ENCODE measurements at places on chromosomes 6 and 20.

DNA sequence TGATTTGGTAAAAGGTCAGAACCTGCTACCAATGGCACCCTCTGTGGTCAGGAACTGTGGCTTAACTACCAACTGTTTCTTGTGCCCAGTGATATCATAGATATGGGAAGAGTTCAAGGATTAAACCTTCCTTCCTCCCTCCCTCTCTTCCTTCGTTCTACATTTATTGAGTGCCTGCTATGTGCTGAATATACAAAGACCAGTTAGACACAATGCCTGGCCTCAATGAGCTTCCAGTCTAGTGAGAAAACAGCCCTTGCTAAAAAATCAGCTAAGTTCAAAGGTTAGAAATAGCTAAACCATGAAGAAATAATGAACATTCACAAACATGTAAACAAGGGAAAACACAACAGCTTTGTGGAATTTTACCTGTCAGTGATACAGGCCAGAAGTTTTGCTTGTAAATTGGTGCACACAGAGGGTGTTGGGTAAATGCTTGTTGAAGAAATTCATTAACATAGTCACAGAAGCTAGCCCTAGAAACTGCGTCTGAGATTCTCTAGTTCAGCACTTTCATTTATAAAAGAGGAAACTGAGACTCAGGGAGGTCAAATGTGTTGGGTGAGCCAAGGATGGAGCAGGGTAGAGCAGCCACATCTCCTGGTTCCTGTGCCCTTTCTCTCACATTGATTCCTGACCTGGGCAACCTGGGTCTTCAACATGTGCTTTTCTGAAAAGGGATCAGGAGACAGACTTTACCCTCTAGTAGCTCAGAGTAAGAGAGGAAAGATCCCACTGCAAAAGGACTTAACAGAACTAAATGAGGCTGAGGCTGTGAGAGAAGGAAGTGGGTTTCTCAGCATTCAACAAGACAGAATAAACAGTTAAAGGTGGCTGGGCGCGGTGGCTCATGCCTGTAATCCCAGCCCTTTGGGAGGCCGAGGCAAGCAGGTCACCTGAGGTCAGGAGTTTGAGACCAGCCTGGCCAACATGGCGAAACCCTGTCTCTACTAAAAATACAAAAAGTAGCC, 14.4 kb upstream of the FOXO3 start:
- no peak for DNase-seq

- no peak for DNase-seq
Observed at GRCh38 chr20:45459606-45460005, 9.9 kb upstream of the WFDC2 start.

- no peak for DNase-seq
Observed at GRCh38 chr6:93471281-93471680, 51.9 kb upstream of the EPHA7 start.

DNA sequence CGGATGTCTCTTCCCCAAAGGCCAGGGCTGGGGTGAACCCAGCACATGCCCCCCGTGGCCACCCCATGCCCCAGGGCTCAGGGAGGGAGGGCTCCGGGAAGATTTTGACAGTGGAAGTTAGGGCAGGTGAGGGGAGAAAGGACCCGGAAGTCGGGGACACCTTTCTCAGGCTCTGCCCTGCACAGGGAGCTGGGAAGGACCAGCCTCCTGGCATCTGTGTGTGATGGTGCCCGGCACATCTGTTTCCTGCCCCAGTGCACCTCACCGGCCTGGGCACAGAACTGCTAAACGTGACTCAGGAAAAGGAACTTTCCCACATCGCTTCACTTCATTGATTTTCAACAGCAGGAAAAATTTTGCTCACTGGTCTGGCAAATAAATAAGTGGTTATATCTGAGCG, 141.1 kb upstream of the AFDN start:
- no peak for DNase-seq

GRCh38 chr6:117077300-117077699, 188.1 kb upstream of the VGLL2 start:
- DNase-seq = no peak

DNA sequence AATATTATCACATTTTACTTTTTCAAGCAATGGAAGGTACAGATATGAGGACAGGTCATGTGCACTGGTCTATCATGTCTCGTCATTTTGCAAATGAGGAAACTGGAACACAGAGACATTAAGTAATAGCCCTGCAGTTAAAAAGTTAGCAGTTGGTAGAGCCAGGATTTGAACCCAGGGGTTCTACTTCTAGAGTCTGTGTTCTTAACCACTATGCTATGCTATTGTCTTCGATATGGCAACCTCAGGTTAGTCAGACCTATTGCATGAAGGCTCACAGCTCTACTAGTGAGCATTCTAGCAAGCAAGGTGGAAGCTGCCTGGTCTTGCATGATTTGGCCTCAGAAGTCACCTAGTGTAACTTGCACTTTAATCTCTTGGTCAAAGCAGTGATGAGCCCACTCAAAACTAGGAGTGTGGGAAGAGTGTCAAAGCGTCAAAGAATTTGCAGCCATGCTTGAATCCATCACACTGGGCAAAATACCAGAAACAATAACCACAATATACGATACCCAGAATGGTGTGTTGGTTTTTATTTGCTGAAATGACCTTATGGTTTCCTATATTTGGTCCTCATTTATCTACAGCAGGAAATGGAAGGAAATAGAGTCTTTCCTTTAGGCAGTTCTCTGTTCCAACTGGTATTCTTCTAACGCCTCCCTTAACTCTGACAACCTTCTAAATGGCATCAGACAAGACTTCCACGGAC, 20.4 kb upstream of the BMP2 start:
- DNase-seq = no peak

- no peak for DNase-seq
Observed at GRCh38 chr6:159701413-159701999, 8.5 kb upstream of the SOD2 start.

- no peak for DNase-seq
Observed at GRCh38 chr6:5751525-5752390, 255.0 kb downstream of the NRN1 start.

DNA sequence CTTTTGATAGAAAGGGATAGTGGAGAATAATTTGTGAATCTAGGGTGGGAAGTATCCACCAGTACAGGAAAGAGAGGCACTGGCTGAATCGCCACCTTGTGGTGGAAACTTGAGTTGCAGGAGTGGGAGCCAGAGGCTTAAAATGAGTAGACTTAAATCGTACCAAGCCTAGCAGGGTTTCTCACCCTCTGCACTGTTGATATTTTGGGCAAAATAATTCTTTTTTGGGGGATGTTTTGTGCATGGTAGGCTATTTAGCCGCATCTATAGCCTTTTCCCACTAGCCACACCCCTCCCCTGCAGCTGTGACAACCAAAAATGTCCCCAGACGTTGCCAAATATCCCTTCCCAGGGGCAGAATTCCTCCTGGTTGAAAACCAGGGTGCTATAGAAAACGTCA, 119.1 kb downstream of the DHX35 start:
- DNase-seq = peak; percentile 88

DNA sequence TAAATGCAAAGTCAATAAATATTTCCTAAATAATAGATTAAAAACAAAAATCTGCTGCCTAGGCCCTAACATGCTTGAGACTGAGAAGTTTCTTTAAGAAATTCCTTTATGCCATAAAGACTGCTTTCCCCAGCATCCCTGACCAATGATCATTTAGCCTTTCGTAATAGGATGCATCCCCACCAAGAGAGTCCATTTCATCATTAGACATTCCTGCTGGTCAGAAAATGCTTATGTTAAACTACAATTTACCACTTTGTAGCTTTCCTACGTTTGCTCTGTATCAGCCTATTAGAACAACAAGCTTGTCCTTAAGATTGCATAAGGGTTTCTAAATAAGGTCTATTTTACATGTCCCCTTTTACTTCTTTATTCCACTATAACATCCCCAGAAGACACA, 59.8 kb upstream of the HSF2 start:
- DNase-seq = no peak

- no peak for DNase-seq
Observed at GRCh38 chr20:3612795-3613572, 50.2 kb downstream of the GFRA4 start.

GRCh38 chr6:5053864-5054244, 31.3 kb upstream of the PPP1R3G start:
- no peak for DNase-seq

DNA sequence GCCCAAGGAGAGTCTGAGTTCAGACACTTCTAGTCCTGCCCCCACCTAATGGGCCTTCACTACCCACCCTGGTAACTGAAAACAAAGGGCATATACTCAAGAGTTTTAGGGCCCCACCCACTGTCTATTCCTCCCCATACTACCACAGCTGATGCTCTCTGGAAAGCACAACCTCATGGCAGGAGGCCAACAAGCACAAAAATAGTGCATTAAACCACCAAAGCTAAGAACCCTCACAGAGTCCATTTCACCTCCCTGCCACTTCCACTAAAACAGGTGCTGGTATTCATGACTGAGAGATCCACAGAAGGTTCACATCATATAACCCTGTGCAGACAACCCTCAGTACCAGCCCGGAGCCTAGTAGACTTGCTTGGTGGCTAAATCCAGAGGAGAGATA, 132.1 kb upstream of the ADGRB3 start:
- no peak for DNase-seq
